ENCODE measurements at places on chromosomes 1 and 21. TPM values are rescaled to one million over a fixed set of nuclear protein-coding genes. Genes with fewer than 3 reads are reported as not detected.

Gene UBXN10
- total RNA-seq, result 0.44 TPM

Gene TUFT1
- total RNA-seq, result 10.4 TPM

Gene TNFRSF1B
- 2.9 TPM for total RNA-seq

DNA sequence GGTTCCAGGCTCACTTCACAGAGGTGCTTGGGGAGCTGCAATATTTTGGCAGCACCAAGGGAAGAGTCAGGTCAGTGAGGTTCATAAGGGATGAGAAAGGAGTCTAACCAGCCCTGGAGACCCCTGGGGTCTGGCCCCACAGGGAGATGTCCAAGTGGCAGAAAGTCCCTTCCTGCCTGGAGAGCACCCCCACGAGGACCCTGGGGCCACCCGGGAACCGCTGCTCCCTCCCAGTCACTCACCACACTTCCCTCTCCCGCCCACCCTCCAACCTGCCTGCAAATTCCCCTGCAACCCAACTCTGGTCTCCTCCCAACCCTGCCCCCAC is 6.5 kb upstream of the ITGB2 start:
- no peak for DNase-seq
- H3K4me3 ChIP-seq, result peak overlapping the region; percentile 45
- H3K36me3 ChIP-seq, result no peaks in the 10 kb centered on the region

GRCh38 chr1:87226341-87226760 is 102.3 kb upstream of the LMO4 start:
- H3K27ac ChIP-seq, result 0 out of 2 replicates have a peak overlapping the region, but pooled peaks have one; percentile 3
- peak; percentile 27 for DNase-seq
- no peaks in the 10 kb centered on the region for H3K36me3 ChIP-seq
- H3K4me1 ChIP-seq, result peaks cover 2% of the 10 kb centered on the region

- no peaks in the 10 kb centered on the region for H3K27me3 ChIP-seq
- H3K4me3 ChIP-seq, result no peak overlapping the region
- no peaks in the 10 kb centered on the region for H3K4me1 ChIP-seq
Observed at GRCh38 chr1:228238461-228238860, 30.6 kb downstream of the OBSCN start.

DNA sequence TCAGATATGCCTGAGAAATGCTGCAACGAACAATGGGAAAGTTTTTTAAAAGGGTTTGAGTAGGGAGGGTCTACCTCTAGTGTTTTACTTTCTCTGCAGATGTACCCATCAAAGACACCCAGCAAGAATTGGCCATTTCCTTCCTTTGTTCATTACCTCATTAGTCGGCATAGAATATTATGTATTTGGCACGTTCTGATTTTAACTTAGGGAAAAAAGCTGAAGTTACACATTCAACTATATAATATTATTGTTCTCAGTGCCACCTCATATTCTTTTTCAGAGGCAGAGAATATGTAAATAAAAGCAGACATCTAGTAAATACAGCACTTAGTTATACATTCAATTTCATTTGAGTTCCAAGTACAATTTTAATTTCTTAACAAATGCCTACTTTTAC is 83.7 kb upstream of the PPP2R5A start:
- H3K27me3 ChIP-seq, result no peaks in the 10 kb centered on the region
- no peaks in the 10 kb centered on the region for H3K4me1 ChIP-seq
- no peak overlapping the region for H3K4me3 ChIP-seq
- H3K27ac ChIP-seq, result no peak overlapping the region
- DNase-seq, result no peak
